Urinary bladder (tissue), 4 donors: ENCODE measurements at places on chromosomes 3 and 15. TPM values are rescaled to one million over a fixed set of nuclear protein-coding genes. Genes with fewer than 3 reads are reported as not detected.
A peak's percentile ranks its signal among the peaks of the same experiment; 100 is the strongest.

DNA sequence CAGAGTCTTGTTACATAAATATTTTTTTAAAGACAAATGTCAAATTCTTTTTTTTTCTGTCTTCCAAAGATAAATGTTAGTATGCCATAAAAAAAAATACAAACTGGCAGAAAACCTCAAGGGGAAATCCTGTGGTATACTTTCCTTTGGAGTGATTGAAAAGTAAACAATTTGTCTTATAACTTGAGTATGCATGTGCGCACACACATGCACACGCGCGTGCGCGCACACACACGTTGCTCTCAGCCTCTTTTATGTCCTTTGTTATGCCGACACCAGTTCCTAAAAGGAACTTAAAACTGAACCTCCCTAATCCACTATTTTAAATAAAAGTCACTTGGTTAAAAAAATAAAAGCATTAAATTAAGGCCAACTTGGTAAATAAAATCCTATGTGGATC lies 58.1 kb downstream of the TGFBR2 start:
- DNase-seq, result no peak

DNA sequence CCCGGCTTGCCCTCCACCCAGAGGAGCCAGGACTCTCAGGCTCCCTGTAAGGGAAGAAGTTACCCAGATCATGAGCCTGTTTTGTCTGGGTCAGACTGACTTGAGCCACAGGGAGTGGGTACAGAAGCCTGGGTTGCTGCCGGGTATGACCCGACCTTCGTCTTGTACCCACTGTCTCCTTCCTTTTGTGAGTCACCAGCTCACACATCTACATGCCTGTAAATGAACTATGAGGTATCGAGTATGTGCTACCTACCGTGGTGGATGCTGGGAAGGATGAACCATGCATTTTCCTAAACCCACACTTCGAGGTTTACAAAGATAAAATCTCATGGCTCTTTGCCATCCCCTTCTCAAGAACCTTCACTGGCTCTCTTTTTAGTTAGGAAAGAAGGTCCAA lies 56.9 kb downstream of the CACNA1D start:
- DNase-seq, result no peak

DNA sequence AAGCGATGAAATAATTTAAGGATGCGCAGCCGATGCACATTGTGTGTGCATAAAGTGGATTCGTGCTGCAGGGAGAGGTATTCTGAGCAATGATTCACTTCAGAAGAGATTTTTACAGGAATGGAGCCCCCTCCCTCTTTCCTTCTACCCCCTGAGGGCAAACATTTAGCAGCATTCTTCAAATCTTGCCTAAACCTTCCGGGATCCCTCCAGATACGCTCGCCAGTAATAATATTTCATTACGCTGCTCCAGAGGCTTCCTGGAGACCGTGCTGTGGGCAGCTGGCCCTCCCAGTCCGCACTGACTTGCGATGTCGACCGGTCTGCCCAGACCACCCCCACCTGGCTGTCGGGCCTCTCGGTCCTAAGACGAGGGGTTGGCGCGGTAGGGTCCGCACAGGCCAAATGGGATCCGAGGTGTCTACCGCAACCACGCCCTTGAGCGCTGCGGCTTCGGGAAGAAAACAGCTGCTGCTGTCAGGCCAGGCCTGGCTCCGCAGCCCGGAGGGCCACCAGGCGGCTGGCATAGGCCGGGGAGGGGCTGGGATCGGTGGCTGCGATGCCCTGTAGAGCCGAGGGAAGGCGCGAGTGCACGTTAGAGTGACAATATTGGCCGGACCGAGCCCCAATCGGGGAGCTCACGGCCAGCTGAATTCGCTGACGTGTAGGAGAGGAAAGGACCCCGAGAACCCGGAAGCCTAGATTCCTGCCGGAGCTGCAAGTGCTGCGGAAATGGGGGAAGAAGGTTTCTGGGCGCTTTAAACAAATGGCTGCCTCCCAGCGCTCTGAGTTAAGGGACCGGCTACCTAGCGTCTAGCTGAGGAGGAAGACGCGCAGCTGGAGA lies 14.3 kb downstream of the ZIC4 start:
- no peak for DNase-seq

GRCh38 chr3:43346978-43347749 lies 60.8 kb downstream of the SNRK start:
- DNase-seq, result no peak

Gene PPP1R14D
- total RNA-seq, result not detected

Gene KIF15
- total RNA-seq, result 16.1 TPM

GRCh38 chr3:160546727-160547126 lies 18.6 kb downstream of the KPNA4 start:
- DNase-seq, result no peak

Gene TMC3
- 0.95 TPM for total RNA-seq

Gene FAIM
- 23.1 TPM for total RNA-seq

DNA sequence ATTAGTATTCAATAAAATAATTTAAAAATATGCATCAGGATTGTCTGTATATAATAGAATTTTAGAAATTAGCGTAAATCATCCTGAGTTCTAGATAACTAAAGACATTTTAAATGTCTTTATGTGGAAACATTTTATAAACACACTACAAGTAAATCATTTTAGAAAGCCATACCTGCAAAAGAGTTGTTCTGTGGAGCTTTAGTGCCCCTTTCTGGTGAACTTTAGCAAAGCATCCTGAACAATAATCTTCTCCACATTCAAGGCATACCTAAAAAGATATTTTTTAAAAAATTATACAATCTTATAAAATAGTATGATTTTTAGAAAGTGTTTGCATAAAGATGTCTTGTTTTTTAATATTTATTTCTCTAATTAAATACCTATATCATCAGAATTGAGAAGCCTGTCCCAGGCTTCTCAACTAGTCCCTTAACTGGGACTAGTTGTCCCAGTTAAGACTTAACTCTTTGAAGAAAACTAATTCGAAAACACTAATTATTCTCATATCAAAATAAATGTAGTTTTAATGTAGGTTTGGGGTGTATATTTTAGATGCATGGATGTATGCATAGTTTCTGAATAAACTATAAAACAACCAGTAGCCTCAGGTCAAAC lies 29.7 kb downstream of the ZBBX start:
- DNase-seq, result peak; percentile 2

DNA sequence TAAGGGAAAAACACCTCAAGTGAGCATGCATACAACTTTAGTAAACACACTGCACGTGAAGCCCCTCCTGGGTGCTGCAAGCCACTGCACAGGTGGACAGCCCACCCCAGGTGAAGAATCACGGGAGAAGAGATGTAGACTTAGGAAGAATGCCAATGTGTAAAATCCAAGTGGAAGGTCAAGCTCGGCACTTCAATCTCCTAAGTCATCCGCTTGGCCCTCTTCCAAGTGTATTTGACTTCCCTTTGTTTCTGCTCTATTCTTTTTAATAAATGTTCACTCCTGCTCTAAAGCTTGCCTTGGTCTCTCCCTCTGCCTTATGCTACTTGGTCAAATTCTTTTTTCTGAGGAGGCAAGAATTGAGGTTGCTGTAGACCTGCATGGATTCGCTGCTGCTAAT lies 316.6 kb downstream of the EDEM1 start:
- DNase-seq, result no peak

GRCh38 chr3:149114458-149114857 lies 15.0 kb upstream of the HPS3 start:
- DNase-seq, result no peak
